Activated naive CD4-positive, alpha-beta T cell (primary cell): ENCODE measurements at places on chromosomes 7 and 10.

GRCh38 chr7:92783260-92784201 is 52.8 kb downstream of the CDK6 start:
- no peak for DNase-seq

DNA sequence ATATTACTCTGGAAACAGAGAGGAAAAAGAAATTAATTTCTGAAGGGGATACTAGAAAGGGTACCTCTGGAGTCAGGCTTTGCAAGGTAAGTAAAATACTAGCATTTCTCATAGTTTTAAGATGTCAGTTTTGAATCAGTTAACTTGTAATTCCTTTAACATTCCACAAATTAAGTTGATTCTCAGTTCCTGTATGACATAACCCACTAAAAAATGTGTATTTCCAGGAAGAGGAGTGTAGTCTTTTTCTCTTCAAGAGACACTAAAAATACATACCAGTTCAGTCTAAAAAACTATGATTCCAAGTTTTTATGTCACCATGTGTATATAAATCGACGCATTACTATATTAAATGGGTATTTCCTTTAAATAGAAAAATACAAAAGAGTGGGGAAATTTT is 113.2 kb downstream of the CDK6 start:
- no peak for DNase-seq

DNA sequence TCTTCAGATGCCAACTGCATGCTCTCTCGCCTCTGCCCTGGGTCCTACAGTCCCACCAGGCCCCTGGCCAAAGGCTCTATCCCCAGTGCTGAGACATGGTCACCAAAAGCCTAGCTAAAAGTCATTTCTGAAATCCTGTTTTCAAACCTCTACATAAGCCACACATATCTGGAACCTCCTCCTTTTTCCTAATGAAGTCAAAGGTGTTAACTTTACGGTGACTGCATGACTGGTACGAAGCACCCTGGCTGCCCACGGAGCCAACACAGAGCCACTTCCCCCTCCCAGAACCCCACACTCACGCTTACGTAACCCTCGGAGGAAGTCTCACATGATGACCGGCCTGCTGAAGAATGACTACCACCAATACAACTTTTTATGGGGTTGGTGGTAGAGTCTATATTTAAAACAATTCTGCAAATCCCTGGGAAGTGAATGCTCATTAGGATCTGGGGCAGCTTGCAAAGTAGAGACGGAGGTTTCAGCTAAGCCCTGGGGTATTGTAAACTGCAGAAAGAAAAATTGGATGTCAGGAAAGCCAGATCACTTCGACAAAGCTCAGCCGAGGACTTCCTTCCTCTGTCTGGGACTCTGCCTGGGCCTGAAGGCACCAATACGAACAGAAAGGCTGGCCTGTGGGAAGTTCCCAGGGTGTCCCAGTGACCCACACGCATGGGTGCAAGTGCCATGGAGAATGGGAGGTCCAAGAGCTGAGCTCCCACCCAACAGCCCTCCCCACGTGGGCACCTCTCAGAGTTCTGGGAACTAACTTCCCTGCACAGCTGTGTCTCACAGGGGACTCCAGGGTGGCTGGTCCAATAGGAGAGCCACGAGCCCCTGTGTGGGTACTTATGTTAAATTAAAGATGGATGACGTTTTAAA is 50.7 kb downstream of the PDGFA start:
- no peak for DNase-seq

- no peak for DNase-seq
Observed at GRCh38 chr7:131493081-131493480, 63.3 kb downstream of the PODXL start.

DNA sequence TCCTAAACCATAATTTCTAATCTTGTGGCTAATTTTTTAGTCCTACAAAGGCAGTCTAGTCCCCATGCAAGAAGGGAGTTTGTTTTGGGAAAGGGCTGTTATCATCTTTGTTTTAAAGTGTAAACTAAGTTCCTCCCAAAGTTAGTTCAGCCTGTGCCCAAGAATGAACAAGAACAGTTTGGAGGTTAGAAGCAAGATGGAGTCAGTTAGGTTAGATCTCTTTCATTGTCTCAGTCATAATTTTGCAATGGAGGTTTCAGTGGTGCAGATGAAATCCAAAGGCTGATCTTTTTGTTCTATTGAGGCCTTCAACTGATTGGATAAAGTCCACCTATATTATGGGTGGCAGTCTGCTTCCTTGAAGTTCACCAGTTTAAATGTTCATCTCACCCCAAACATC is 68.1 kb downstream of the LRGUK start:
- DNase-seq = no peak

GRCh38 chr10:71268247-71268691 is 50.8 kb upstream of the SLC29A3 start:
- no peak for DNase-seq

GRCh38 chr7:121262221-121262620 is 66.6 kb upstream of the WNT16 start:
- no peak for DNase-seq

DNA sequence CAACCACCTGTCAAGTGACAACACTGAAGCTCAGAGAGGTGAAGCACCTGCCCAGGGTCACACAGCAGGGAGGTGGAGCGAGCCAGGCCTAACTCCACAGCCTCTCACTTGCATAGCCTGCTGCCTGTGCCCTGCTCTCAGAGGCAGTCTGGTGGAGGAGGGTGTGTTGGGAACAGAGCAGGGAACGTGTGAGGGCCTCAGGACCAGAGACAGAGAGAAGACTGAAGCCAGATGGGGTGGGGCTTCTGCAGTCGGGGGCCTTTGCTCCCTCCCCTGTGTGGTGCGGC is 114.0 kb downstream of the PTPN20 start:
- no peak for DNase-seq

DNA sequence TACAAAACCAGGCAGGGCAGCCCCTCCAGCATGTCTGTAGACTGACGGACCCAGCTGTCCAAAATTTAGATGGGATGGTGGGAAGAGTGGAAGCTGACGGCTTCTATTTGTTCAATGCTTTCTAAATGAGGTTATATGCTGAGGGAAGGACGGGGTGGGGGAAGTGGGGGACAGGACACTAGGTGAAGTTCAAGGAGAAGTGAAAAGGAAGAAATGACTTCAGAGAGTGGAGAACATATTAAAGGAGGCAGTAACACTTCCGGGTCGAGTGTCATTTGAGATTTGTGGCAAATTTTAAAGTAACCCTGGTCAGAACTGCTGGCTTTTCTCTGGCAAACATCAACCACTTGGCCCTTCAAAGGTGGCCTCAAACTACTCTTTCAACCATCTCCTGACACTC is 9.4 kb downstream of the PIP4K2A start:
- DNase-seq = no peak

DNA sequence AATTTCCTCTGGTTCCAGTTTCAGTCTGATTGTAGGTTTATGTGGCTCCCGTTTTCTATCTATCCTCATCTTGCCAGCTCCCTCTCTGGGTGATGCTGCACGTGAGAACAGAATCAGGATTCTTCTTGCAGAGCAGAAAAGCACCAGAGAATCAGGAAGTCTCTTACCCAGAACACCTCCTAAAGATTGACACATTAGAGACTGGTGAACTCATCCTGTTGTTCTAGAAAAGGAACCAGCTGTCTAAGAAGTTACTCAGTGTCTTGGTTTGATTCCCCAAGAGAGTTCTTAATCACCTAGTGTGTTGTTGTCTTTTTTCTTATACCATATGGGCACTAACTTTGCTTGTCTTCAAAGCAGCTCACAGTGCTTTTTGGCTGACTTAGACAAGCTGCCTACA is 152.4 kb downstream of the DGKI start:
- no peak for DNase-seq

- no peak for DNase-seq
Observed at GRCh38 chr7:107680478-107680877, 19.9 kb downstream of the SLC26A4 start.

DNA sequence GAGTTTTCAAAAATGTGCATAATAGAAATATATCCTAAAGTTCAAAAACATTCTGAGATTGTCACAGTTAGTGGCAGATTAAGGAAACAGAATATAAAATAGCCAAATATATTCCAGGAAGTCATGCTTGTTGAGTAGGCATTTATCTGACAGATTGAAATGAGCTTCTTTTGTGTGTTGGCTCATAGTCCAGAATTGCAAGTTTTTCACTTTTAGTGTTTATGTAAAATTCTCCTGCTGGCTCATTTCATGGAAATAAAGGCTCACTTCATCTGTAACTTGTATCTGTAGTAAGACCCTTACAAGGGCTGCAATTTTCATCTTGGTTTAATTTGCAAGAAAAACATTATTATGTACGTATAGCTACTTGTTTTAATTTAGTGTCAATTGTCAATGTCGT is 93.5 kb downstream of the MCU start:
- no peak for DNase-seq

DNA sequence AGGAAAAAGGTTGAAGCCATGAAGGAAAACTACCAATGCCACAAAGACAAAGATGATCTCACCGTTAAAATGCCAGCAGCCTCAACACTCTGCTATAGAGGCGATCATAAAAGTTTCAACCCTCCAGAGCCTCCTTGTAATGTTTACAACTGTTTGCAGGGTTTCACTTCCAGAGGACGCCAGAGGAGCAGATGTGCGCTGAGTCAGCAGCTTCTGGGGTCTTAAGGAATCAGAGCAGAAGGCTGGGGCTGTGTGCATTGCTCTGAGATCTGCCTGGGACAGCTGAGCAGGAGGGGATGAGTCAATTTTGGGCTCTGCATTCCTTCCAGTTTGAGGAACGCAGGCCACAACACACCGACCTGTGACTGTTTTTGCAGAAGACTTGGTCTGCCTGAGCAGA is 98.3 kb downstream of the TMEM130 start:
- no peak for DNase-seq

- no peak for DNase-seq
Observed at GRCh38 chr7:92622030-92622429, 31.8 kb upstream of the FAM133B start.

DNA sequence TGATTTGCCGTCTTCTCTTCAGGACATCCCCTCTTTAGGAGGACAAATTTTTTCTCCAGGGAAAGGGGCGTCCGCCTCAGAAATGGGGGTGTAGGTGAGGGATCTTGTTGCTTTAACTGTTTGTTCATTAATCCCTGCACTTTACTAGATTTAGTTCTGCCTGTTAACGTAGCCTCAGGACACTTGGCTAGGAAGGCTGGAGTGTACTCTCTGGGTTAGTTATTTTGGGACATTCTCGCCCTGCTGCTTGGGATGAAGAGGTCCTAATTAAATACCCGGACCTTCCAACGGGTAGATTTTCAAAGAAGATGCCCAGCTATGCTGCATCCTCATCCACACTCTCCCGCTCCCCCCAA is 552 bp upstream of the ZNF365 start:
- no peak for DNase-seq

DNA sequence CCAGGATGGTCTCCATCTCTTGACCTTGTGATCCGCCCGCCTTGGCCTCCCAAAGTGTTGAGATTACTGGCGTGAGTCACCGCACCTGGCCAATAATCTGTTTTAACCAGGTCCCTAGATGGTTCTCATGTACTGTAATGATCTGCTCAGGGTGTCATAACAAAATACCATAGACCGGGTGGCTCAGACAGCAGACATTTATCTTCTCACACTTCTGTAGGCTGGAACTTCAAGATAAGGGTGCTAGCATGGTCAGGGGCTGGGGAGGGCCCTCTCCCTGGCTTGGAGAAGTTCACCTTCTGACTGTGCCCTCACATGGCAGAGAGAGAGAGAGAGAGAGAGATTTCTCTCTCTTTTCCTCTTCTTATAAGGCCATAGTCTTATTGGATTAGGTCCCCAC is 279.4 kb upstream of the LYZL1 start:
- no peak for DNase-seq

DNA sequence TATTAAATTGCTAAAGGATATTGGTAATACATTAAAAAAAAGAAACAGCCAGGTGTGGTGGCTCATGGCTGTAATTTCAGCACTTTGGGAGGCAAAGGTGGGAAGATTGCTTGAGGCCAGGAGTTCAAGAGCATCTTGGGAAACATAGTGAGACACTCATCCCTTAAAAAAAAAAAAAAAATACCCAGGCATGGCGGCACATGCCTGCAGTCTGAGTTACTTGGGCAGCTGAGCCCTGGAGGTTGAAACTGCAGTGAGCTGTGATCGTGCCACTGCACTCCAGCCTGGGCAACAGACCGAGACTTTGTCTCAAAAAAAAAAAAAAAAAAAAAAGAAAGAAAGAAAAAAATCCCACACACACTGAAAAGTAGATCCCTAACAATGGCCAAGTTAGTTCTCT is 59.7 kb downstream of the MACC1 start:
- no peak for DNase-seq
